ENCODE measurements at places on chromosomes 4 and X.

- no peak for DNase-seq
Measured at GRCh38 chrX:106716004-106716403, 10.5 kb upstream of the RNF128 start.

- no peak for DNase-seq
Measured at GRCh38 chrX:39756086-39756883, 341.5 kb downstream of the BCOR start.

GRCh38 chr4:1799387-1800375, 6.6 kb downstream of the FGFR3 start:
- no peak for DNase-seq

DNA sequence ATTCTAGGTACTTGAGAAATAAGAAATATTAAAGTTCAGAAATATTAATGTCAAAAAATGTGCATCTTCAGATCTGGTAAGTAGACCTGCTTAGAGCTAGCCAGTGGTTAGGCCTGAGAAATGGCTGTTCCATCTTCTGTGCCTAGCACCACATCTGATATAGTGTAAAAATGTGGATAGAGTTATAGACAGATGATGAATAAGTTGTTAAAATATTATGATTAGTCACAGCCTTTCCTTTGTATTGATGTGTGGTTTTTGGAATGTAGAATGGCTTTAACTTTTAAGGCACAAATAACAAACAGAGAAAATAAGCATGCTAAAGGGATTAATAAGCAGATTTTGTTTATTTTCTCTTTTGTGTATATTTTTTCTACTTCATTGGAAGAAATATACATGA, 133.5 kb upstream of the NUDT6 start:
- DNase-seq, result no peak

DNA sequence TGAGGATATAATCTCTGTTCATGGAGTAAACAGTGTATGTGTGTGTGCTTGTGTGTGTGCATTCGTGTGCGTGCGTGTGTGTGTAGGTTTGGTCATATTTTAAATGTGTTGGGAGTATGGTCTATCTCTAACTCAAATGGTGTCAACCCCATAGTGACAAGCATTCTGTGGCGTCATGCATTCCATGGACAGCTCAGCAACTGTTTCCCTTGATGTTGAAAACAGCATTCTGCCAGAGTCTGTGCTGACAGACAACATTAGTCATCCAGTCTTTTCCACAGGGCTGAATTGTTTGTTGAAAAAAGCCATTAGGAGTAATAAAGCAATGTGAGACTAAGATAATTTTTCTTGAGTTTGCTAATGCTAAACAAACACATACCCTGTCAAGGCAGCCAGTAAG, 706.6 kb downstream of the PCDH19 start:
- no peak for DNase-seq

DNA sequence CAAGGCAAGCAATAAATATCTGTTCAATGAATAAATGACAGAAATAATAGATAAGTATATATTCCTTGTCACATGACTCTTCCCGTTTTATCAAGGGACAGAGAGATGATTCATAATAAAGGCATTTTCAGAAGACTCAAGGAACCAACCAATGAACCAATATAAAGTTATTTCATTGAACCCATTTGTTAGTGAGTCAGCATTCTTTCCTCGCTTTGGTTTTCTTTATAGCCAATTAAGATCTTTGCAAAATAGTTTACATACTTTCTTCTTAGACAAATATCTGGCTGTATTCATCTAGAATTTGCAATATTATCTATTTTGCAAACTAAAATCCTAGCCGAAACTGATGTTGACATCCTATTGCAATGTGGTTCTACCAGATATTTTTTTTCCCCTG, 269.4 kb downstream of the IL15 start:
- no peak for DNase-seq

GRCh38 chr4:158197194-158197776, 13.0 kb upstream of the TMEM144 start:
- DNase-seq, result no peak

DNA sequence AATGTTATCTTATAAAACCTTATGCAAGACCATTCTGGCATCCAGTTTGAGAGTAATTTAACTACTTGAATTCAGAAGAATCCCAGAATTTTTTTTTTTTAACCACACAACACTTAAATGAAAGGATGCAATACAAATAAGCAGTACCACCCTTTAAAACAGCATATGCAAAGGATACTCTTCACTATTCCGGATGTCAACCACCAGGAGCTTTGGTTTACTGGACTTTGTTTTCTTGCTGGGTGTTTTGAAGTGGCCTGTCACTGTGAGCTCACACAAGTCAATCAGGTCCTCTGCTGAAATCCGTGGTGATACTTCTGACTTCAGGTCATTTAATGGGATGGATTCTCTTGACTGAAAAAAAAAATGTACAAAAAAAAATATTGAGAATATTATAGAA, 200.0 kb downstream of the TBCK start:
- DNase-seq, result no peak

GRCh38 chr4:16695896-16696295, 202.5 kb downstream of the LDB2 start:
- DNase-seq, result no peak

DNA sequence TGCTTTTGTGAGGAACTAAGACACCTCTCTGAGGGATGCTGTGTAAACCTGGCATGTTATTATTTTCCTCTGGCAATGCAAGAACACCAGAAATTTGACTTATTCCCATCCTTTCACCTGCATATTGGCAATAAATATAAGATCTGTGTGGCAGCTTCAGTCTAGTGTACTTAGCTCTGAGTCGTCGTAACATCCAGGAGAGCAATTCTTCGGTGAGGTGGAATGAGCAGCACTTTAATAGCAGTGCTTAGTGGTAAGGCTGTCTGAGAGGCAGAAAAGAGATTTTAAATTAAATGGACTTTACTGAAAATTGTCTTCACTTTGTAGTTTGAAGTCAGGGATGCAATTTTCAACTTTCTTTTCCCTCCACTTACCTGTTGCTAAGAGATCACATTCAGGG, 344.9 kb downstream of the PCDH7 start:
- DNase-seq, result no peak

DNA sequence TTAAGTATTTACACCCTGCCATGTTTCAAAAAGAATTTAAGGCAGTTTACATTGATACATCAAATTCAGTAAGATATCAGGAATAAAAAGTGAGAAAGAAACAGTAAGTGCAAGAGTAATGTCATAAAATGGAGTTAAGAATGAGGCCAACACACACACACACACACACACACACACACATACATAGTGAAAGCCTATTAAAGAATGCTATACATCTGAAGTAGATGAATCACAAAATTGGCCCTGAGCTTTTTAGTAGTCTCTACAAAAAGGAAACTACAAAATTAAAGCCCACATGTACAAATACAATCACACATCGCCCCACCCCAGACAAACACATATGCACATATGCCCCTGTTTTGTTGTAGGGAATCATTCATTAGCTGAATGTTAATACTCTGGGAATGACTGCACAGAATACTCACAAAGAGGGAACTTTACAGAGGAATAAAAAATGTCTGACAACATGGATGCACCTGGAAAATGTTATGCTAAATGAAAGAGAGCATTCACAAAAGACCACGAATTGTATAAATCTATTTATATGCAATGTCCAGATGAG, 428.8 kb downstream of the IL15 start:
- DNase-seq, result no peak

DNA sequence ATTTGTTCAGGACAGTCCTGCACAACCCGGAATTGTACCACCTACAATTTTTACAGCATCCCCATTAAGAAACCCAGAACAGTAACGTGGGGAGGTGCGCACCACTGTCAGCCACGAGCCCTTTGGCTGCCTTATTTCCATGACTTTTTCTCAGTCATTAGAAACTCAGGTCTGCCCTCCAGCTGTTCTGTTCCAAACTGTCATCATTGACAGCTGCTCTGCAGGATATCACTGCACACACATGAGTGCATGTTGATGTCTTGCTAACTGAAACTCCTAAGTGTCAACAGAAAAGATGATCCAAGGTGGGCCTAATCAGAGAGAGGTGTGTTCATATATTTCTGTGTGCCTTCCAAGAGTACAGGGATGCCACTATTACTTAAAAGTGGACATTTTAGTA, 123.4 kb downstream of the PARM1 start:
- no peak for DNase-seq

DNA sequence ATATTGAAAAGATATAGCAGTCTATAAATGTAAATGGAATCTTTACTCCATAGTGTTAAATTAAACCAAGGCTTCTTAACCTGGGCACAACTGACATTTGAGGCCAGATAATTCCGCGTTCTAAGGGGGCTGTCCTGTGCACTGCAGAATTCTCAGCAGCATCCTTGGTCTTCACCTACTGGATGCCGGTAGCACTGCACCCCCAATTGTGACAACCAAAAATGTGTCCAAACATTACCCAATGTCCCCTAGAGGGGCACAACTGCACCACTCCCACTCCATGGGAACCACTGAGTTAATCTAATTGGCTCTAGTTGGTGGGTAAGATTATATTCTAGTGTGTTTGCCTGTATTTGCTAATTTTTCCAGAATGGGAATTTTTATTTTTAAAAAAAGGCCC, 16.6 kb downstream of the AP1S2 start:
- no peak for DNase-seq

DNA sequence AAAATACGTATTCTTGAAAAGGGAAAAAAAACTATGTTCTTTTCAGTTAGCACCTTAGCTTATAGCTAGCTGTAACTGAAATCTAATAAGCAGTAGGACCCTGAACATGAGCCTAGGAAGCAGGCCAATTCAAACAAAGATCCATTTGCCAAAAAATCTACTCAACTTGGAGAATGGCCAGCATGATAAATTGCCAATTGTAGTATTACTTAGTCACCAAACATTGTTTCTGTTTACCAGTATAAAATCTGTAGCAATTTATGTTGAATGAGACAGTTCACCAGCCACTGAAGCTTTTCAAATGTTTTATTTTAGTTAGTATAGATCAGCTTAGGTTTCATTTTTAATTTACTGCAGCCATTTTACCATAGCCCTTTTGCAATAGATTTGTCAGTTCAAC, 323.6 kb upstream of the DIPK2B start:
- DNase-seq, result no peak

DNA sequence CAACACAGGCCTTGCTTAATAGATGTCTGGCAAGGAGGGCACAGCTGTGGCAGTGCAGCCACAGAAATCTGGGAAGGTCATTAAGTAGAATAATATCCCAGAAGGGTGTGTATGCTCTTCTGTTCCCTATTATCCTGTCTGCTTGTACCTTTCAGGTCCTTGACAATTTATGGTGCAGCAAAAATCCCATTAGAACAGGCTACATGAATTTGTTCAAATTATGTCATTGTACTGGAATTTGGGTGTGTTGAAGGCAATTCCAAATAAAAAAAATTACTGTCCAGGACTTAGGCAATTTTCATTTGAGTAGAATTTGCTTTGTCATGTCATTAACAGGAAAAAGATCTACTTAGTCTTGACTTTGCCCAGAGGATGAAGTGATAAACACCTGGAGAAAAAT, 192.1 kb downstream of the IDS start:
- no peak for DNase-seq

GRCh38 chr4:185322803-185323202, 72.9 kb downstream of the LRP2BP start:
- no peak for DNase-seq

DNA sequence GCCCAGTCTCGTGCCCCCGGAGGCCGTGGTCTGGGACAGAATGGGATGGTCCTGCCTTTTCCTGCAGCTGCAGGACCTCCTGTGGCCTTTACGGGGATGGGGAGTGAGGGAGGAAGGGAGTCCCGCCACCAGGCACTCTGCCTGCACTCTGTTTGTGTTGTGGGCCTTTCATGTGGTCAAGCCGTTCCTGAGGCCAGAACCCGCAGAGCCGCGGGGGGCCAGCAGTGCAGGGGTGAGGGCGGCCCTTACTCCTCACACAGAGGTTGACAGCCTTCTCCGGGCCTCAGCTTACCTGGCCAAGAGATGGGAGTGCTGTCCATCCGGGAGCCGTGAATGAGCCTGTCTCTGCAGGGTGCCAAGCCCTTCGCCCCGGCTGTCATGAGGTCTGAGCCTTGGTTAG, 230.7 kb downstream of the AFAP1 start:
- DNase-seq, result no peak

- DNase-seq, result no peak
Measured at GRCh38 chrX:68232206-68232605, 201.1 kb downstream of the OPHN1 start.

GRCh38 chr4:72473434-72473900, 95.6 kb downstream of the ADAMTS3 start:
- no peak for DNase-seq

GRCh38 chr4:143083756-143084472, 100.8 kb upstream of the USP38 start:
- no peak for DNase-seq

DNA sequence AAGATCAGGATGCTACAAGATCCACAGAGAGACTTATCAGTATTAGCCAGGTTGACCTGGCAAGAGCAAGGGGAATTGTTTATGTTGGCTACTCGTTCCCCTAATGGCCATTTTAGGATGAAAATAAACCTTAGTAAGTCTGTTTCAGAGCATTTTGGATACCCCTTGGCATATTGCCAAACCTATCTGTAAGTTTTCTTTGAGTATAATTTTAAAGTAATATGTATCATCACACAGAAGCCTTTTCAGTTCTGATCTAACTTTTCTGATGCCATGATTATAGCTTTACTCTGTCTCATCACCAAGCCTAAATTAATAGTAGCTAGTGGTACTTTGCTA, 99.7 kb downstream of the TSPAN7 start:
- DNase-seq, result no peak

GRCh38 chrX:39012621-39013111, 211.4 kb downstream of the MID1IP1 start:
- no peak for DNase-seq

DNA sequence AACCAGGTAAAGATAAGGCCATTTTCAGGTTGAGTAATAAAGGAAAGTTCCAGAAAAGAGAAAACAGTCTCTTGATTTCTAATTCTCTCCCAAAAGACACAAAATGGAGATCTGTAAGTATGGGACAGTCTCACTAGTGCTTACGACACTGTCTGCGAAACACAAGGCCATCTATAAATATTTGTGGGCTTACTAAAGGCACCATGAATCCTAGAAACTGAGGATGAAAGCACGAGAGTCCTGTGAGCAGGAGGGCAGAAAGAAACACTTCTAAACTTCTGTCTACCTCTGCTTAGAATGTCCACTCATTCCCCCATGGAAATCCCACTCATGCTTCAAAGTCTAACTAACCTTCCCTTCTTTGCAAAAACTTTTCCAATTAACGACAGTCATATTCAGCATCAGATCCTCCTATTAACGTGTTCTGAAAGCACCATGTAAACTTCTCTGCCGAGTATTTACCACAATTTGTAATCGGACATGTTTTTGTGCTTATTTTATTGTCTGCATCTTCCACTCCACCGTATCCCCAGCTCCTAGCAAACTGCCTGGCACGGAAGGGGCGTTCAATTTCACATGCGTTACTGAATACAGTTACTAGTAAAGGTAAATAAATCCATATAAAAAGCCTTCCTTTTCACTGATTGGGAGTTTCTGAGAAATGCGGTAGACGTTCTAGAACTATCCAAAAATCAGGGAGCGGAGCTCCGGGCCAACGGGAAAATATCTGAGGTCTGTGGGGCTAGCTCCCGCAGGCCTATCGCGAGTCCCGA, 665 bp downstream of the PSMD10 start:
- DNase-seq, result no peak

- no peak for DNase-seq
Measured at GRCh38 chr4:18664171-18664570, 642.6 kb upstream of the LCORL start.

- no peak for DNase-seq
Measured at GRCh38 chr4:128553686-128554515, 255.6 kb upstream of the JADE1 start.

- DNase-seq, result no peak
Measured at GRCh38 chr4:95061220-95061619, 303.5 kb downstream of the BMPR1B start.

- no peak for DNase-seq
Measured at GRCh38 chrX:126785539-126785938, 34.0 kb upstream of the PRR32 start.

GRCh38 chr4:96102541-96103026, 262.7 kb downstream of the PDHA2 start:
- DNase-seq, result no peak

Data from stimulated activated CD4-positive, alpha-beta T cell treated with anti-CD3 and anti-CD28 coated beads, Interleukin-1b, Interleukin-23, amount 100 ng/mL, for 1 hour (primary cell).